Common myeloid progenitor, CD34-positive (primary cell): ENCODE measurements at places on chromosomes 1 and 21.

- H3K4me3 ChIP-seq: no peak overlapping the region
- H3K36me3 ChIP-seq: no peaks in the 10 kb centered on the region
- no peaks in the 10 kb centered on the region for H3K4me1 ChIP-seq
- H3K27me3 ChIP-seq: no peaks in the 10 kb centered on the region
Observed at GRCh38 chr1:240946926-240947325, 335.0 kb upstream of the GREM2 start.

GRCh38 chr1:196723325-196724185 is 51.1 kb upstream of the CFHR3 start:
- DNase-seq: no peak
- no peak overlapping the region for H3K4me3 ChIP-seq
- no peaks in the 10 kb centered on the region for H3K4me1 ChIP-seq
- H3K27ac ChIP-seq: no peak overlapping the region
- H3K27me3 ChIP-seq: no peaks in the 10 kb centered on the region

- no peaks in the 10 kb centered on the region for H3K36me3 ChIP-seq
- H3K4me3 ChIP-seq: no peak overlapping the region
- no peak for DNase-seq
- H3K4me1 ChIP-seq: no peaks in the 10 kb centered on the region
- no peak overlapping the region for H3K27ac ChIP-seq
Observed at GRCh38 chr1:205074084-205074483, 10.2 kb downstream of the TMEM81 start.

GRCh38 chr1:51726544-51727225 is 109.8 kb downstream of the OSBPL9 start:
- H3K36me3 ChIP-seq: no peaks in the 10 kb centered on the region
- H3K27me3 ChIP-seq: no peaks in the 10 kb centered on the region
- H3K27ac ChIP-seq: no peak overlapping the region
- peak; percentile 20 for DNase-seq
- peaks cover 17% of the 10 kb centered on the region for H3K4me1 ChIP-seq
- no peak overlapping the region for H3K4me3 ChIP-seq

DNA sequence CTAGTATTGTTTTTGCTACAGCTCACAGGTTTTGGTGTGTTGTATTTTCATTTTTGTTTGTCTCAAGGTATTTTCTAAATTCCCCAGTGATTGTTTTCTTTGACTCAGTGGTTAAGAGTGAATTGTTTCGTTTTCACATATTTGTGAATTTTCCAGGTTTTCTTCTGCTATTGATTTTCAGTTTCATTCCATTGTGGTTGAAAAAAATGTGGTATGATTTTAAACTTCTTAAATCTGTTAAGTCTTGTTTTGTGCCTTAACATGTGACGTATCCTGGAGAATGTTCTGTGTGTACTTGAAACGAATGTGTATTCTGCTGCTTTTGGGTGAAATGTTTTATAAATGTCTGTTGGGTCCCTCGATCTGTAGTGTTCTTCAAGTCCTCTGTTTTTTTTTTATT is 117.9 kb downstream of the KIF26B start:
- no peaks in the 10 kb centered on the region for H3K4me1 ChIP-seq
- no peak for DNase-seq
- no peaks in the 10 kb centered on the region for H3K27me3 ChIP-seq
- H3K4me3 ChIP-seq: no peak overlapping the region
- H3K27ac ChIP-seq: no peak overlapping the region
- no peaks in the 10 kb centered on the region for H3K36me3 ChIP-seq

DNA sequence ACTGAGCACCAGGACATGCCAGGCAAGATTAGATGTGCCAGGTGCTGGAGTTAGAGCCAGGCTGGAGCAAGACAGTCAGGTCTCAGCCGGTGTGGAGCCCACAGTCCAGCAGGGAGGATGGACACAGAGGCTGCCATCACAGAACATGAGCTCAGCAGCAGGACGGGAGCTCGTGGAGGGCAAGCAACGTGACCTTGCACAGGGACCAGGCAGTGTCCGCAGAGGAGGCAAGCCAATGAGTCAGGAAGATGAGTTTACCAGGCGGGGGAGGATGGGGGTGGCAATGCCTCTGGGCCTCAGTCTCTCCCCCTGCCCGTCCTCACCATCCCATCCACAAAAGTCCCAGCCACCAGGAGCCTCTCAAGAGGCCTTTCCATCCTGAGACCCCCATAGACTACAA is 20.7 kb upstream of the ZC3H12A start:
- no peaks in the 10 kb centered on the region for H3K27me3 ChIP-seq
- peaks cover 27% of the 10 kb centered on the region for H3K4me1 ChIP-seq
- H3K27ac ChIP-seq: no peak overlapping the region
- no peak for DNase-seq

- H3K36me3 ChIP-seq: no peaks in the 10 kb centered on the region
- no peak overlapping the region for H3K4me3 ChIP-seq
- no peak overlapping the region for H3K27ac ChIP-seq
- no peak for DNase-seq
- H3K27me3 ChIP-seq: no peaks in the 10 kb centered on the region
- no peaks in the 10 kb centered on the region for H3K4me1 ChIP-seq
Observed at GRCh38 chr1:9413071-9413876, 120.6 kb downstream of the SPSB1 start.

- H3K27ac ChIP-seq: no peak overlapping the region
- H3K36me3 ChIP-seq: peaks cover 25% of the 10 kb centered on the region
- peaks cover 24% of the 10 kb centered on the region for H3K4me1 ChIP-seq
- no peak overlapping the region for H3K4me3 ChIP-seq
- no peak for DNase-seq
- H3K27me3 ChIP-seq: no peaks in the 10 kb centered on the region
Observed at GRCh38 chr21:34094949-34095348, 21.6 kb downstream of the MRPS6 start.
